Activated T-helper 9 cell treated with anti-CD3 and anti-CD28 coated beads, Interleukin-2, amount 50 U/mL, for 16 hours (primary cell): ENCODE measurements at places on chromosomes 4 and X.

DNA sequence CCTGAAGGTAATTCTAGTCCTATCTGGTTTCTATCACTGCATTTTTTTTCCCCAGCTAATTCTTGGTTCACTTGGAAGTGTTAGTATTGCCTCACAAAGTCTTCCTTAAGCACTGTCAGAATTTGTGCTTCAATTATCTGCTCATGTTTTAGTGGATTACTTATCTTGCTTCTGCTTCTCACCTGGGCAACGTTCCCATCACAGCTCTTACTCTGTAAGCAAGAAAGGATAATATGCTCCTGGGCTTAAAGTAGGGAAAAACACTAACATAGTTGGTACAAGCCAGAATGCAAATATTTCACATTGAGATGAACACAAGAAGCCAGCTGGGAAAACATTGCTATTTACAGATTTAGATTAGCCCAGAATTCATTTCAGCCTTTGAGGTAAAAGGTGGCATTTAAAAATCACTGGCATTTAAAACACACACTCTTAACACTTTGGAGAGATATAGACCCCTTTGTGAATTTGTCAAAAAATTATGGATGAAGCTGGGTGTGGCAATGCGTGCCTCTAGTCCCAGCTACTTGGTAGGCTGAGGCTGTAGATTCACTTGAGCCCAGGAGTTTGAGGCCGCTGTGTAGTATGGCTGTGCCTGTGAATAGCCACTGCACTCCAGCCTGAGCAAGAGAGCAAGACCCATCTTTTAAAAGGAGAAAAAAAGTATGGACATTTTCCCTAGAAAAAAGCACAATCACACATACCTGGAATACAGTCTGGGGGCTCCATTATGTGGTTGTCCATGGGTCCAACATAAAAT, 6.6 kb upstream of the PTPN13 start:
- no peak for DNase-seq

- no peak for DNase-seq
Observed at GRCh38 chrX:73668779-73669178, 105.8 kb downstream of the CHIC1 start.

DNA sequence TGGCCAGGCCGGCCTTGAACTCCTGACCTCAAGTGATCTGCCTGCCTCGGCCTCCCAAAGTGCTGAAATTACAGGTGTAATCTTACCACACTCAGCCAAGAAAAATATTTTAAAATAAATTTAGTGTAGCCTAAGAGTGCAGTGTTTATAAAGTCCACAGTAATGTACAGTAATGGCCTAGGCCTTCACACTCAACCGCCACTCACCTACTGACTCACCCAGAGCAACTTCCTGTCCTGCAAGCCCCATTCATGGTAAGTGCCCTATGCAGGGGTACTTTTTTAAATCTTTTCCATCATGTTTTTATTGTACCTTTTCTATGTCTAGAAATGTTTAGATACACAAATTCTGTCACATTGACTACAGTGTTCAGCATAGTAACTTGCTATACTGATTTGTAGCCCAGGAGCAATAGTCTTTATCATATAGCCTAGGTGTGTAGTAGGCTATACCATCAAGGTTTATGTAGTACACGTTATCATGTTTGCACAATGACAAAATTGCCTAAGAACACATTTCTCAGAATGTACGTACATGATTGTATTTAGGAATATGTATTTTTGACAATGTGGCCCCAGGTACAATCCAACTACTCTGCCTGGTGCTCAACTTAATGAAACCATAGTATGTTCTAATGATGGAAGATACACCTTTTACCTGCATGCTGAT, 455.2 kb downstream of the PCDH7 start:
- DNase-seq: no peak

DNA sequence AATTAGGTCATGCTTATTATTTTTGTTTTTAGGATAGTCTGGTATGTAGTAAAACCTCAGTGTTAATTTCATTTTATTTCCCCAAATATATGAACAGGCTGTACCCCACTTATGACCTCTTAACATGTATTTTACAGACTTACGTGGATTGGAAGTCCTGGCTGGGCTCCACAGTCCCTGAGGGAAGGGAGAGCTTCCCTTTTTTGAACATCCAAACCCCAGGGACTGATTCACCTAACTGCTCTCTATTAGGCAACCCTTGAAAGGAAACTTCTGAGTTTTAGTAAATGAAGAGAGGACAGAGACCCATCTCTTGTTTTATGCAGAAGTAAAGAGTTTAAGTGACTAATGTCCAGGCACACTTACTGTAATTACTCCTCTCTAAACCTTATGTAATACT, 233.1 kb upstream of the SPRY1 start:
- DNase-seq: no peak

GRCh38 chr4:59535541-59535940, 1664.6 kb upstream of the ADGRL3 start:
- DNase-seq: no peak

GRCh38 chrX:30888526-30889146, 418 bp downstream of the TAB3 start:
- peak; percentile 0 for DNase-seq

- DNase-seq: no peak
Observed at GRCh38 chr4:10462876-10463275, 5.7 kb upstream of the ZNF518B start.

GRCh38 chrX:134634691-134635090, 23.6 kb downstream of the PLAC1 start:
- DNase-seq: no peak

DNA sequence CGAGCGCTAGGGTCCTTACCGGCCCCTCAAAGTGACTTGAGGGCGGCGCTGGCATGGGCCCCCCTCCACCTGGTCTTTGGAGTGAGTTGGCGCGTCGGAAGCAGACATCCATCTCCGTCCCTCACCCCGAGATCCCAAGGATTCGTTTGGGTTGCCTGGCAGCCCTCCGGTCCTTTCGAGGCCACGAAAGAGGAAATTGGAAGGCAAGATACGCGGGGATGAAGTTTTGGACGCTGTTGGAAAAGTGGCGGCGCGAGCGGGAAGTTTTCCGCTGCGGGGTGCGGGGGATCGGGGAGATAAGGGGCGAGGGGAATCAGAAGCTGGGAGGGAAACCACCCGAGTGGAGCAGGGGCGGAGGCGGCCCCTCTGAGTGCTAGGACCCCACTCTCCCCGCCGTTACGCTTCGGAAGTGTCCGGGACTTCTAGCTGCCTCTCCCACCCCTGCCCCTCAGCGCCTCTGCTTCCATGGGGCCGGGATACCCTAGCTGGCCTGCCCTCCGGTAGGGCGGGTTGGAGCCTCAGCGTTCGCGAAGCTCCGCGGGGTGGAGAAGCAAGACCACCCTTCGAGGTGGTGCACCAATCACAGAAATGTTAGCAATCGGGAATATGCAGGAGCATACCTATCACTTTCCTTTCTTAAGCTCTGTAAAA, 57.8 kb downstream of the FRMPD3 start:
- DNase-seq: no peak

- no peak for DNase-seq
Observed at GRCh38 chr4:89069481-89069880, 12.5 kb upstream of the FAM13A start.

DNA sequence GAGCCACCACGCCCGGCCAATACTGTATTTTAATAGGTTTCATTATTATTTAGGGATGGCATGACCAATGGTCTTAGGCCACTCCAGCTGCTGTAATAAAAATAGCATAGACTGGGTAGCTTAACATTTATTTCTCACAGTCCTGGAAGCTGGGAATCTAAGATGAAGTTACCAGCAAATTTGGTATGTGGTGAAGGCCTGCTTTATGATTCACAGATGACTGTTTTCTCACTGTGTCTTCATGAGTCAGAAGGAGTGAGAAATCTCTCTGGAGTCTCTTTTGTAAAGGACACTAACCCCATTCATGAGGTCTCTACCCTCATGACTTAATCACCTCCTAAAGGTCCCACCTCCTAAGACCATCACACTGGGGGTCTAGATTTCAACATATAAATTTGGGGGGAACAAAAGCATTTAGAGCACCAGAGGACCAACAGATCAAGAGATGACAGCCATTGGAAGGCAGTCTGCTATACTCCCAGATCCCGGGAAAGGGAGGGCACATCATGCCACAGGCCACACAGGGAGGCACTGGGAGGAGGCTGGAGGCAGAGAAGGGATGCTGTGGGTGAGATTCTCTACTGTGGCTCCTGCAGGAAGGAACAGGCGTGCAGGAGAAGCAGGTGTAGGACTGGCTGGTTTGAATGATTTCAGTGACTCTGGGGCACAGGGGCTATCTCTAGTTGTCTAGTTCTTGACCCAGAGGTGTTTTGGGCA, 335.8 kb upstream of the SFRP2 start:
- no peak for DNase-seq

DNA sequence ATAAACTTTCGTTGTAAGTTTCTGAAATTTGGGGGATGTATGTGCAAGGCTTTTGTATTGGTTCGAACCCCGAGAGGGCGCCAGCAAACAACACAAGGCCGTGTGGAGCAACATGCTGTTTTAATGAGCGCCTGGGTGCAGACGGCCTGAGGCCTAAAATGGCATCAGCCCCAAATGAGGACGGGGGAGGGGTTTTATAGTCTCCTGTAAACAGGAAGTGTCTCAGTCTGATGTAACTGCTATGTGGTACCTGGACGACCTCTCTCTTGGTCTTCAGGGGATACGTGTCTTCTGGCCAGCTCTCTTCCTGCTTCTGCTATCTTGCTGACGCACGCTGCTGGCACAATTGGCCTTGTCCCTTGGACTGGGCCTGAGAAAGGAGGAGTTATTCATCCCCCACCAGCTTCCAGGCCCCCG, 1348.0 kb downstream of the ADGRL3 start:
- DNase-seq: no peak

DNA sequence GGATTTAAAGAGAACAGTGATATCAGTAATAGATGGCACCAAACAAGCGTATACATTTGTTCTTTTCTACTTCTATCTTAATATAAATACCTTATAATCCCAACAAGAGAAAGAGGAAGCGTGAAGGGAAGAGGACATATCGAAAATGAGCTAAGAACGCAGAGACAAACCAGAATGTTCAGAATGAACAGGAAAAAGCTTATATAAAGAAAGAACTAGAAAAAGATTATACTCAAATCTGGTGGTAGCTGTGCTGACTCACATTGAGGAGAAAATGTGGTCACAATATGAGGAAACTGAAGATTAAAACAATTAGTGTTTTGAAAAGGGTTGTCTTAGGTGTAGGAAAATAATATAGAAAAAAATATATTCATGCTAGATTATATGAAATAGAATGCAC, 2.0 kb upstream of the GPR34 start:
- DNase-seq: no peak

DNA sequence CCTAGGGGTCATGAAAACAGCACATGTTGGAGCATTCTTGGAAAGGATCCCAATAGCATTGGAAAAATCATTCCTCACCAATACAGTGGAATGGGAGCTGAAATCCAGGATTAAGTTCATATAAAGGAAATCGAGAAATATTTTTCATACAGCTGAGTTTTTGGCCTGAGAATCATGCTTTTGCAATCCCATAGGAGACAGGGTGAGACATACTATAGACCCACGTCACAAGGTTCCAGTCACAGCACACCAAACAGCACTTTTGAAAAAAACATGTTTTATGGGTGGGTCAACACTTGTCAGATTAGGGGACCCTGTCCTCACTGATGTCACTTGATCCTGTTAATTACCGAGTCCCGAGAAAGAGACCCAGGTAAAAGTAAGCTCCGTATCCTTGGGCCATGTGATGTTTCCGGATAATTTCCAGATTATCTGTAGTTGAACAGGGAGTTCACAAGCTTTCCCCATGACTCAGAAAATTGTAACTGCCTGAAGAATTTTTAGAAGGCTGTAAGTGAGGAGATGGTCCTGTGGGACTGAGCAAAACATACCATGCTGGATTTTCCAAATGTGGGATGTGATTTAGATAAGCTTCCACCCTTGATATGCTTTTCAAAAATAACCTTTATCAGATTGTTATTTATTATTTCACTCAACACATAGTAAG, 80.9 kb upstream of the TLR3 start:
- no peak for DNase-seq

GRCh38 chr4:144970597-144970996, 127.4 kb downstream of the ANAPC10 start:
- no peak for DNase-seq

GRCh38 chr4:82124365-82124764, 249.4 kb downstream of the HNRNPD start:
- no peak for DNase-seq

- no peak for DNase-seq
Observed at GRCh38 chrX:39158801-39159657, 357.8 kb downstream of the MID1IP1 start.

GRCh38 chr4:106971636-106972035, 64.5 kb downstream of the DKK2 start:
- DNase-seq: no peak

- DNase-seq: no peak
Observed at GRCh38 chrX:113058634-113059033, 218.0 kb upstream of the AMOT start.

DNA sequence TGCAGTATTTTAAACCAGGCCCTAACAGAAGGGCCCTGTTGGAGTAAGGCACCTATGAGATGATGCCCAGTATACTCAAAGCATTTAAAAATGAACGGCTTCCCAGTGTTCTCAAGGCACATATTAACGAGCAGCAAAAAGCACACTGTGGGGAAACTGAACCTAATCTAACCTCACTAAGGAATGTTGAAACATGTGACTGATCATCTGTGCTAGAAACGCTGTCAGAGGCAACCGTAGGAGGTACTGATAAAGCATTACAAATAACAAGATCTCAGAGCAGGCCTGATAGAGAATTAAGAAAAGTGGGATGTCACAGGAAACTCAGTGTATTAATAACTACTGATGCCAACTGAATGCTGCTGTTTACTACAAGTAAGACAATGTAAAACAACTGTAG, 24.0 kb downstream of the ASB9 start:
- DNase-seq: no peak

DNA sequence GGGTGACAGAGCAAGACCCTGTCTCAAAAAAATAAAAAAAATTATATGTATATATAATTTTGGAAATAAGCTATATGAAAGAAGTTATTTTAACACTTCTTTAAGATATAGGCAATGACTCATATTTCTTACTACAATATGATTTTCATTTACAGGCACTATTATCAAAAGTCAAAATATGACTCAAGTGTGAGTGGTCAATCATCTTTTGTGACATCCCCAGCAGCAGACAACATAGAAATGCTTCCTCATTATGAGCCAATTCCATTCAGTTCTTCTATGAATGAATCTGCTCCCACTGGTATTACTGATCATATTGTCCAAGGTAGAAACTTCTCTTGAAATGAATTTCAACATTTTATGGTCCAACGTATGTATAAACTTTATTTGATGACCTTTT, 20.8 kb downstream of the OCIAD1 start:
- no peak for DNase-seq

DNA sequence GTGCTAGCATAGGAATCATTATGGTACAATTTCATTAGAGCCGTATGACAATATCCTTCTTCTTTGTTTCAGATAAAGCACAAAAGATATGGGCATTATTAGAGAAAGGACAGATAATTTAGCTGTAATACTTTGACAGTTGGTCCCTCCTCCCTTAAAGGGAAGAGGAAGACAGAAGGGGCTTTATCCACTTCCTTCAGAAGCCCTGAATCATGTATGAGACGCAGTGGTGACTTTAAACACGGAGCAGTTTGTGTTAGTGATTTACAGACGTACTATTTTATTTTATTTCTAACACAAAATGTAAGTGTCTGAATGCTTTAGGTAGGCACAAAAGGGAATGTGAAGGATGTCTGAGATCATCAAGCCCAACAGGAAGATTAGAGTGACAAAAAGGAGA, 467.7 kb downstream of the IL15 start:
- DNase-seq: no peak

GRCh38 chr4:123104310-123105025, 182.1 kb upstream of the NUDT6 start:
- no peak for DNase-seq
